ENCODE measurements at places on chromosomes 2 and 18. TPM values are rescaled to one million over a fixed set of nuclear protein-coding genes. Genes with fewer than 3 reads are reported as not detected.

VAMP5 gene
- total RNA-seq = 26.9 TPM

CAVIN2 gene
- 0.32 TPM for total RNA-seq

CRYGD gene
- total RNA-seq = not detected

DNA sequence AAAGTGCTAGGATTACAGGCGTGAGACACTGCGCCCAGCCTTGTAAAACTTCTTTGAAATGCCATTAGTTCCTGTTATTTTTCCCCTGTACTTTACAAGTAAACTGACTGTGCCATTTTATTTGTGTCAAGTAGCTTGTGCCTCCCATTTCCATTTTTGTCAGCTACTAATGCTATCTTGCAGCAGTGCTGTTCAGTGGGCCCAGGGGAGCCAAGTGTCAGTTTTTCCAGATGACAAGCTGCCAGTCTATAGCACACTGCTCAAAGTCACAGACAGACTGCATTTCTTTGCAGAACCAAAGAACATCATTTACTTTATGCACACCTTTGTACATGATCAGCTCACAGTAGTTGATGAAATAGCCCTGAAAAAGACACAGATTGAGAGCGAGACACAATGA is 901.3 kb upstream of the CDH2 start:
- no peak for DNase-seq

- DNase-seq = peak; percentile 83
These were observed 864 bp downstream of the LBH start for GRCh38 chr2:30231996-30232800.

DNA sequence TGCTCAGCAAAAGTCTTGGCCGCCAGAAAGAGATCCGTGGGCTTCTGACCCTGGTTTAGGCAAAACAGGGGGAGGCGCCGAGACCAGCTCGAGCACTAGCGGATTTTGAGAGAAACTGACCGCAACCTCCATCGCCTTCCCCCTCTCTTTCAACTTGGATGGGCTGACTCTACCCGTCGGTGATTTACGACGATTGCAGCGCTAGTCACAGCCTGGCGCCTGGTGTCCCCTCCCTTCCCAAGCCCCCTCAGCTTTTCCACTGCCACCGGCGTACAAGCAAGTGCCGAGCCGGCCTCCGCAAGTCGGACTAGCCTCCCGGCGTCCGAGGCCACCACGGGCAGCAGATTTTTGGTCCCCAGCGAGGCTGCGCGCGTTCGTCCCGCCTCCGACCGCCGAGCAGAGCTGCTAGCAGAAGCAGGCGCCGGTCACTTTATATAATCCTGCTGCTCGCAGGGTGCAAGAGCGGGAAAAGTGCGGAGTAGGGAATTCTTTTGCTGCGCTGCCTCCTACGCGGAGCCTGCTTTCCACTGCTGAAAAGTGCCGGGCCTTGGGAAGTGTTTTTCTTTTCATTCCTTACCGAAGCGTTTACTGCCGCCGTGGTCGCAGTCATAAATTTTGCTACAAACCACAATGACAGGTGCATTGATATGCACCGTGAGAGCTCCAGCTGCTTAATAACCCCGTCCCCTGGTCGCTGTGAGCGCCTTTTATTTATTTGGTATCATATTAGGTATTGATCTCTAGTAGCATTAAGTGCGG is 7.7 kb downstream of the HOXD3 start:
- DNase-seq = no peak

- DNase-seq = no peak
These were observed 59.7 kb upstream of the NABP1 start for GRCh38 chr2:191618046-191618780.

DNA sequence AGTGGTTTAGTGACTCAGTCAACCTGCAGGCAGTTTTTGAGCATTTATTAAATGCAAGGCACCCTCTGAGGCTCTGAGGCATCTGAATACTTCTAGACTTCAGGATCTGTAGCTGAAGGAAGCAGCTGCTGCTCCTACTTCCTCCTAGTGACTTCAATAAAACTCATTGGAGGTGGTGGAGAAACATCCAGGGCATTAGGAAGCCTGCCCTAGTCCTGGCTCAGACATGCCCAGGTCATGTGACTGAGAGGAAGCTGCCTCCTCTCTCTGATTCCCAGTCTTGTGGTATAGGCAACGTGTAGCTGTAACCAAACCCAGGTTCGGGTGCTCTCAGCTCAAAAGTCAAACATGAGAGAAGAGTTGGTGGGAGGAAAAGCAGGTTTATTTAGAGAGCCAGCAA is 287.2 kb upstream of the GYPC start:
- no peak for DNase-seq

GRCh38 chr2:180677200-180677599 is 303.2 kb upstream of the UBE2E3 start:
- no peak for DNase-seq

DNA sequence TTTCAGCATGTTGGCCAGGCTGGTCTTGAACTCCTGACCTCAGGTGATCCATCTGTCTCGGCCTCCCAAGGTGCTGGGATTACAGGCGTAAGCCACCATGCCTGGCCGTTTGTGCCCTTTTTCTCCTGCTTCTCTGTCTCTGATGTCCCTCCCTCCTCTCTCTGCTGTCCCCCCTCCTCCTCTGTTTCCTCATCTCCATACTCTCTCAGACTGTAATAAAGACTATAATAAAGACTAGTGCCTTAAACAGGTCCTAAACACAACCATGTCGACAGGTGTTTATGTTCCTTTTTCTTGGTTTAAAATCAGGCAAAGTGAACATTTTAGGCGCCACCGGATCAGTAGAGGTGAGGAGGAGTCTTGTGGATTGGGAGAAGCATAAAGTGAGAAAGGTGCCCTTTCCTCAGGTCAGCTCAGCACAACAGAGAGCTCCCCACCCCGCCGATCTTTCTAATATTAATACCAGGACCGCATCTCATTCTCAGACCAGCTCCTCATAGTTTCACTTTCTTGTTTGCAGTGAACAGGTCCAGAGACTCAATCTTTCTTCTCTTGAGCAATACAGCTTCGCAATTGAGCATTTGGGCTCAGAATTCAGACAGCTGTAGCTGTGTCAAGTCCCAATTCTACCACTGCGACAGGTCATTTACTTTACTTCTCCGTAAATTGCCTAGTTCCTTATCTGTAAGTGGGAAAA is 23.7 kb downstream of the TIMM21 start:
- DNase-seq = no peak

DNA sequence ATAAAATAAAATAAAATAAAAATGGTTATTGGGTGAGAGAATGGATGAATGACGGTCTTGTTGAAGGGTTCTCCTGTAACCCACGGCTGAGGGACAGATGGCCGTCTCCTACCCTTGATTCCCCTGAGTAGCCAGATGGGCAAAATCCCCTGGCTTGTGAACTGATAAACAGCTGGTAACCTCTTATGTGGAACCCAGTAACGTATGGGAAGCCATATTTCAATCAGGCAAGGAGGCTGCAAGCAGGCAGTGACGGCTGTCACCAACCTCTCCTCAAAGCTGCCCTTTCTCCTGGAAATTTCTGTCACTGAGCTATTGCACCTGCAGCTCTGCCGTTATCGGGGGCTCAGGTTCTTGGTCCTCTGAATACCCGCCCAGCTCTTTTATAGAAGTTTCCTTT is 165.3 kb upstream of the SMAD2 start:
- no peak for DNase-seq

GRCh38 chr2:236510034-236510433 is 59.6 kb upstream of the ACKR3 start:
- DNase-seq = no peak
